ENCODE measurements at places on chromosomes 2 and 18.

GRCh38 chr18:61676773-61677434, 215.9 kb downstream of the RNF152 start:
- no peak for DNase-seq

DNA sequence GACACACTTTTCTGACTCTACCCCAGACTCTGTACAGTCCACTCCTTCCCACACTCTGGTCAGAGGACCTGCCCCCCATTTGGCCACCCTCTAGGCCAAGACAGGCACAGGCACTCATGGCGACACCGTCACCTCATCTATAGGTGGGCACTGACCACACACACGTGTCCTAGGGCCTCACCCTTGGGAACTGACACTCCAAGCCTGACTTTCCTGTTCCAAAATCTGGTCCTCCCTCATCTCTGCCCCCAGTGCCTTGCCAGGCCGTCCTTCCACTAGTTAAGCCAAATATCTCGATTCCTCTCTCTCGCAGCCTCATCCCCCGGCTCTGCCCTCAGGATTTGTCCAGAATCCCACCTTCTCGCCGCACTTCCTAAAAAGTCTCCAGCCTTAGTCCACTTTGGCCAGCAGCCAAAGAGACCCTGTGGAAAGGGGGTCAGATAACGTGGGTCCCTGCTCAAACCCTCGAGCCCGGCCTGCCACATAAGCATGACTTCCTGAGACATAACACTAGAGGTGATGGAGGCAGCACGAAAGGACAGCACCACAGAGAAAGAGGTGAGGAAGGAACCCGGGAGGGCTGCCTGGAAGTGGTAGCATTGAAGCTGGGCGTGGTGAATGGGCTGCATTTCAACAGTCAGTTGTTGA, 105.8 kb upstream of the OTOS start:
- DNase-seq, result no peak

DNA sequence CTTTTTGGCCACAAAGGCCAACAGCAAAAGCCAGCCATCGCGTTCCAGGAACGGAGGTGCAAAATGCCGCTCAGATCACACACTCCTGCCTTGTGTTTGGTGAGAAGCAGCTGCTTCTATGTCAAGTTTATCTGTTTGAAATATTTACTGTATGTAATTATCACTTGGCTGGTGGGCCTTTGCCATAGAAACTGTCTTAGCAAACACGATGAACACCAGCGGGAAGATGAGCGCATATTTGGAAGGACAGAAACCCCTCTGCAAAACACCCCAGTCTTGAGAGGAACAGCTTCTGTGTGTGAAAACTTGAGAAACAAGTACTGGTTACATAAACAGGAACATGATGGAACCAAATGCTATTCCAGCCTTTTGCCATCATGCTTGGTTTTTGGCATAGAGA, 59.7 kb downstream of the SCG2 start:
- no peak for DNase-seq

- DNase-seq, result no peak
Observed at GRCh38 chr18:7684357-7684756, 117.2 kb downstream of the PTPRM start.

- no peak for DNase-seq
Observed at GRCh38 chr2:207640160-207640559, 15.0 kb upstream of the METTL21A start.

- no peak for DNase-seq
Observed at GRCh38 chr2:10377747-10378085, 70.4 kb downstream of the ODC1 start.

DNA sequence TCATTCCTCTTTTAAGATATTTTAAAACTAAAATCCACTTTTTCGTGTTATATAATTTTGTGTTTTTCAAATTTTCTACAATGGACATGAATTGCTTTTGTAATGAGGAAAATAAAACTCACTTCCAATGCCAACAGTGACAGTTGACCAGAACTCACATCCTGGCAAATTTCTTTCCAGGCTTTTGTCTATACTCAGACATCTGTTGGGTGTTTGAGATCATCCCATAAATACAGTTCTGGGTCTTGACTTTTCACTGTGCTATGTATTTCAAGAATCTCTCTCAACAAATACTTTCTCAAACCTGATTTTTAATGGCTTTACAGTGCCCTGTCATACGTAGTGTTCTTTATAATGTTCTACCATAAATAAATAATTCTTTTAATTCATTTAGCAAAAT, 57.6 kb downstream of the RPL37A start:
- DNase-seq, result no peak

DNA sequence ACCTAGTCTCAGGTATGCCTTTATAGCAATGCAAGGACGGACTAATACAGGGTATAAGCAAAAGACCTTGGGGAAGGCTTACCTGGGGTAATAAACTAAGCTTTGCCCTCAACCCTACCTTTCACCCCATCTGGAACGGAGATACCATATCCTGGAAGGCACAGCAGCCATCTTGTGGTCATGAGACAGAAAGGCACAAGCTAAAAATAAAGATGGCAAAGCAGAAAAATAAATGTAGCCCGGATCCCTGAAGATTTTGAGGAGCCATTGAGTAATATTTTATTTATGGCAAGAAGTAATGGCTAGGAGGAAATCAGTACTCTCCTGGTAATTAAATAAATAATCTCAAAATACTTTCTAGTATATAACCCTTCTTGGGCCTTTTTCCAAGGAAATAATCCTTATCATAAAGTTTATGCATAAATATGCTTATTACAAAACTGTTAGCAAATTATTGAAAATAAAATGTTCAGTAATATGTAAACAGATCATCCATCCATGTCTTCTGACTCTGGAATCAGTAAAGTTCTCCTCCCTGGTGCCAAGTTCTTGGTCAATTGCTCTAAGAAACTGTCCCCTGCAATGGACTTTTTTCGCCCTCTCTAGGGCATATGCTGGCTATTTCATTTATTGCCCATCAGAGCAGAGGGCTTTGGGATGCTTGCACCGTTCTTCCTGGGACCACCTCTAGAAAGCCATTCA, 198.7 kb downstream of the SPP2 start:
- DNase-seq, result no peak

DNA sequence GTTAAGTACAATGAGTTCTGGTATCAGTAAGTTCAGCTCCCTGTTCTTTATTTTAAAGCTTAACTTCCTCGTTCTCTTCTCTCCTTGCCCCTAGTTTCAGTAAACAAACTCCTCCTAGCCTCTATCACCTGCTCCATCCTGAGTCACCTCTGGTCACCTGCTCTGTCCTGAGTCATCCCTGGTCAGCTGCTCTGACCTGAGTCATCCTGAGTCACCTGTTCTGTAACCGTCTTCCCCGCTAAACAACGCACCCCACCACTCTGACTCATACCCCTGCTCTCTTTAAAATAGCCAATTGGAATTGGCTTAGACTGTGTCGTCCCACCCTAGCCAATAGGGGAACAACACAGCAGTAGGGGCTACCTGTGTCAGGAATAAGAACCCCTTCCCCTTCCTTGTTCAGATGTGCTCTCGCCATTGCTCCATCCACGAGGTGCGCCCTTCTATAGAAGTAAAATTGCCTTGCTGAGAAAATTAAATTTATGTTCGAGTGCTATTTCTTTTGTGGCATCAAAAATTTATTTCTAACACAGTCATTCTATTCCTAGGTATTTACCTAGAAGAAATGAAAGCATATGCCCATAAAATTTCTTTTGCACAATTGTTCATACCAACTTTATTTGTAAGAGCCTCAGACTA, 24.9 kb upstream of the RMND5A start:
- no peak for DNase-seq

GRCh38 chr2:29255004-29255403, 139.8 kb downstream of the CLIP4 start:
- no peak for DNase-seq

DNA sequence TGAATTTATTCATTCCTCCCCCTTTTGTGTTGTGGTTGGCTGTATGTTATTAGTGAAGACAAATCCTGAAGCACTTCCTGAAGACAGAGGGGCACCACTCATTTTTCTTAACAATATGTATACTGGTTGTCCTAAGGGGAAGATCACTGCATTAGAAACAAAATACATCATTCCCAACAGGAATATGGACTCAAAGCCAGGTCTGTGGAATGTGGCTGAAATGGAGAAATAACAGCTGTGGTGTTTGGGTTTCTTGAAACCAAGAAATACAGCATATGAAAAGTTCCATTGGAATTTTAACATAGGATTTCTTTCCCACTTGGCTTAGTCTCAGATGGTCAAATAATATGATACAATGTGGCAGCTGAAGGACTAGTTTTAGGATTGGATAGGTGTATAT, 267.6 kb downstream of the KCNE4 start:
- DNase-seq, result no peak

DNA sequence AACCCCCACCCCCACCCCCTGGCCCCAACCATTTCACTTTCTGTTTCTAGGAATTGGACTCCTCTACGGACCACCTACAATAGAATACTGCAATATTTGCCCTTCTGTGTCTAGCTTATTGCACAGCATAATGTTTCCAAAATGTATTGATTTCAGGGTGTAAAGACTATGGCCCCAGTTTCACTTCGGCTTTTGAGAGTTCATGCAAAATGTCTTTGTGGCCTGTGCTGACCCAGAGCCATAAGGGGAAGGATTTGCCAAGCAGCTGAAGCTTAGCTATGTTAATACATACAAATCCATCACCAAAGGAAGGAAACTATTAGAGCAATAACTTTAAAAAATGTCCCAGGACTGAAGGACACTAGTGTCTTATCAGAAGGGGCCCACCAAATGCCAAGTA, 11.2 kb upstream of the ATP9B start:
- no peak for DNase-seq

DNA sequence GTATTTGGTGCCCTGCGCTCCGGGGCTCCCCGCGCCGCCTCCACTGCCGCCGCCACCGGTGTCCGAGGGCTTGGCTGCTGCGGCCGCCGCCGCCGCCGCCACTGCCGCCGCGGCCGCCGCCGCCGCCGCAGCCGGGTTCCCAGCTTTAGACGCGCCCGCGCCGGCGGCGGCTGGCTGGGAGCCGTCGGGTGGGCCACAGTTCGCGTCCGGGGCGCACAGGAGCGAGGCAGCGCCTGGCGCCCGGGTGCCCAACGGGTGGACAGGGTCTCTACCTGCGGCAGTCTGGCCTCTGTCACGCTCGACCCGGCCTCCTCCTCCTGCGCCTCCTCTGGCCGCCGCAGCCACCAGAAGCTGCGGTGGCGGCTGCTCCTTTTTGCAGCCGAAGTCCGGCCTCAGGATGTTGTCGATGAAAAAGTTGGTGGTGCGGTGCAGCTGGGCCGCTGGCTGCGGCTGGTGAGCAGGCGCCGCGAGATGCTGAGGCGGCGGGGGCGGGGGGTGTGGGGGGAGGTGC, 951 bp downstream of the EN1 start:
- no peak for DNase-seq

DNA sequence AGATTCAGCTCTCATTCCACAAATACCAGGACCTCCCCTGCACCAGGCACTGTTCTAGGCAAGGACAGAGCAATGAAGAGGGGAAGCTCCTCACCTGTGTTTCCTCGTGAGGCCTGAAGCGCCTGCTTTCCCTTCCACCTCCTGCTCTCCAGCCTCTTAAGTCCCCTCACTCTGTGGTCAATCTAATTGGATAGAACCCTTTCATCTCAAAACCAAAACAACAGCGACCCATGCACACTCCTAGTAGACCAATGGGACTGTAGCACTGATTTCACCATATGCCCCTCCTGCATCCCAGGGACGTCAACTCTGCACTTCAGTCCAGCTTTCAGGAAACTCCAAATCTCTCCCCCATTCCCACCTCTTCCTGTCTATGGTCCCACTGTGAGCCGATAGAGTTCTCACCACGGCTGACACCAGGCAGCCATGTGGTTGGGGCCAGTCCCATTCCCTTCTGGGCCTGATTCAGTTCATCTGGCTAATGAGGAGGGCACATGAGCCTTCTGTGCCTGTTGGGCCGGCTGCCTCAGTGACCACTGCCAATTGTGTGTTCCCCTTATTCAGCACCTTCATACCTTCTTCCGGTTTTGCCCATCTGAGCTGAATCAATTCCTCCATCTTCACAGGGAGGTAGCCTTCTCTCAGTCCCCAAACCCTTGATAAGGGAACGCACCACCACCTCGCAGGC, 33.3 kb upstream of the MAT2A start:
- no peak for DNase-seq

GRCh38 chr18:58405107-58405898, 223.6 kb downstream of the ALPK2 start:
- no peak for DNase-seq

- no peak for DNase-seq
Observed at GRCh38 chr2:121386707-121387106, 101.7 kb upstream of the TFCP2L1 start.

DNA sequence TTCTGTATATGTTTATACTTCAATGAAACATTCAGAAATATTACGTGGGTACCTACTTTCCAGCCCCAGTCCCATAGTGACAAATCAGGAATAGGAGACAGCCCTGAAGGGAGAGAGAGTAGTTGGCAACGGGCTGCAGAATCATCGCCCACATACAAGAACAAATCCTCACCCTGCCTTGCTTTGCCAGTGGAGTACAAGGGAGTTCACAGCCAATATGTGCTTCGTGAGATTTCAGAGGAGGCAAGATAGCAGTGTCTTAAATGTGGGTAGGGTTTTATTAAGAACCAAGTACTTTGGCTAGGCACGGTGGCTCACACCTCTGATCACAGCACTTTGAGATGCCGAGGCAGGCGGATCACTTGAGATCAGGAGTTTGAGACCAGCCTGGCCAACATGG, 40.3 kb upstream of the PKDCC start:
- no peak for DNase-seq

DNA sequence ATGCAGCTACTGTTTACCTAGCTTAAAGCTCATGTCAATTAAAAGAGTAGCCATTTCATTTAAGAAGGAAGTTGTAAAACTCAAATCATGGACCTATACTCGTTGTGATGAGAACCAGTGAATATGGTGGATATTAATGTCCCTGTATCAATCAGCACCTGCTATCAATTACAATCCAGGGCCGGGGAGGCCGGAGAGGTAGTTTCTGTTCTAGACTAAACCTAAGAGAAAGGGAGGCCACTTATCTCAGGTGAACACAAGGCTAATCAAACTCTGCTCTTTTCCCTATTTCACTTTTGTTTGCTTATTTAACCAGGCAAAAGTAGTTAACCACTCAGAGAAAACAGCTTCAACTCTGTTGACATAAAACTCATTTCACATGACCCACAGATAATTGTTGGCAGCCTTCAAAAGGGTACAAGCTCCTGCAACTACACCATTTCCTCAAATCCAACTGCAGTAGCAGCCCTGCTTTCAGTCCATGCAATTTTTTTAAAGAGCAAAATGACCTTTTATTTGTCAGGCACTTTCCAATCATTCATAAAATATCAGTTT, 27.8 kb upstream of the SLC9A2 start:
- no peak for DNase-seq

GRCh38 chr2:22893761-22894517, 491.0 kb upstream of the KLHL29 start:
- DNase-seq, result no peak

- DNase-seq, result no peak
Observed at GRCh38 chr2:65876114-65876513, 443.7 kb upstream of the SPRED2 start.

GRCh38 chr2:8506746-8507145, 175.1 kb upstream of the ID2 start:
- DNase-seq, result no peak

Measured in stimulated activated CD4-positive, alpha-beta T cell treated with anti-CD3 and anti-CD28 coated beads, Interleukin-4, amount 100 ng/mL, for 1 hour (primary cell).